Forelimb muscle (tissue), 1 donor: ENCODE measurements at places on chromosomes 13 and 19. TPM values are rescaled to one million over a fixed set of nuclear protein-coding genes. Genes with fewer than 3 reads are reported as not detected.

The ZFP14 gene
- 5.3 TPM for polyA plus RNA-seq

The ZFP82 gene
- polyA plus RNA-seq = 7.6 TPM

The MEIS3 gene
- polyA plus RNA-seq = 6.3 TPM

The ZNF417 gene
- 14.2 TPM for polyA plus RNA-seq

The IFNL1 gene
- not detected for polyA plus RNA-seq

The PLVAP gene
- 40.7 TPM for polyA plus RNA-seq

The CDC34 gene
- polyA plus RNA-seq = 69.0 TPM

The CACNG7 gene
- 0.10 TPM for polyA plus RNA-seq

The PTH2 gene
- polyA plus RNA-seq = not detected

The NBEA gene
- polyA plus RNA-seq = 13.1 TPM

The TNFRSF19 gene
- 20.6 TPM for polyA plus RNA-seq

The LGI4 gene
- 9.0 TPM for polyA plus RNA-seq

The PLK5 gene
- polyA plus RNA-seq = 0.20 TPM

The NXNL1 gene
- polyA plus RNA-seq = not detected

The GPR183 gene
- 3.2 TPM for polyA plus RNA-seq

The EMP3 gene
- 143 TPM for polyA plus RNA-seq

The SPACA7 gene
- not detected for polyA plus RNA-seq

The SLAIN1 gene
- polyA plus RNA-seq = 5.5 TPM

The ZNF433 gene
- polyA plus RNA-seq = 4.3 TPM

The PLPP2 gene
- polyA plus RNA-seq = 0.52 TPM

The ANKRD24 gene
- 2.9 TPM for polyA plus RNA-seq

The CDADC1 gene
- polyA plus RNA-seq = 8.9 TPM

The CCL25 gene
- polyA plus RNA-seq = not detected

The SPART gene
- polyA plus RNA-seq = 62.0 TPM

The KRTDAP gene
- polyA plus RNA-seq = not detected

The S1PR4 gene
- 0.56 TPM for polyA plus RNA-seq

The FLT1 gene
- polyA plus RNA-seq = 14.4 TPM

The ONECUT3 gene
- 0.04 TPM for polyA plus RNA-seq

The ANKRD10 gene
- polyA plus RNA-seq = 266 TPM

The NLRP4 gene
- polyA plus RNA-seq = not detected

The TMIGD2 gene
- polyA plus RNA-seq = 0.46 TPM

The RNF113B gene
- polyA plus RNA-seq = not detected
